Thymus (tissue), 14 donors: ENCODE measurements at places on chromosomes 7 and 10.

DNA sequence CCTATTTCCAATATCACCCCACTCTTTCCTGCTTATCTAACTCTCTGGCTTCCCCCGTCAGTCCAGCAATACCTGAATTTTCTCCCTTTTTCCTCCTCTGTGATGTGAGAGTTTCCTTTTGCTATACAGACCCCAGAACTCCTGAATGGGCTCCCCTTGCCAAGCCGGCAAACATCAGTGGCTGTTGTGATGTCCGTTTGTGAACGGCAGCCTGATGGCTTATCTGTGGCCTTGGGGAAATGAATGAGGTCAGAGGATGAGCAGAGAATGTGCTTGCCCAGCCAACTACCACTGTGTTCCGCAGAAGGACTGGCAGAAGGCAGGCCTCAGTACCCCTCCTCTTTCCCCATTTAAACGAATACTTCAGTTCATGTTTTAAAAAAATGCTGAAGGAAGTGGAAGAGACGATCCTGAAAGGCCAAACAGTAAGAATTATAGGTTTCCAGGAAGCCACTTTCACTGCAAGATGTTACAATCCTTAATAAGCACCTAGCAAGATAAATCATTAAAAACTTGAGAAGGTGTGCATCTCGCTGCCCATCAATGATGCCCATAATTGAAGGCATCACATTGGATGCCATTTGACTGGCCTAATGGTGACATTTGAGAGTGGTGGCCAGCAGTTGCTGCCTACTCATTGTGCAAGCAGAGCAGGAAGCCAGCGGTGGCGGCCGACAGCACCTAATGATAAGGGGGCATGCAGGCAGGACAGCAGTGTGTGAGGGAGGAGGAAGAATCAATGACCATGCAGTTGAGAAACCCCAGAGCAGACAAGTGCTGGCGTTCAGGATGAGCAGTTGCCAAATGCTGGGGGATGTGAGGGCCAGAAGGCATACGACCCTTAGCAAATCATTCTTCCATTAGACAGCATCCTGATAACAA lies 31.5 kb downstream of the SLC18A2 start:
- no peak for DNase-seq
- H3K4me1 ChIP-seq: peaks cover 11% of the 10 kb centered on the region
- no peaks in the 10 kb centered on the region for H3K36me3 ChIP-seq
- no peak overlapping the region for H3K27ac ChIP-seq
- no peak overlapping the region for H3K4me3 ChIP-seq
- no peaks in the 10 kb centered on the region for H3K27me3 ChIP-seq

DNA sequence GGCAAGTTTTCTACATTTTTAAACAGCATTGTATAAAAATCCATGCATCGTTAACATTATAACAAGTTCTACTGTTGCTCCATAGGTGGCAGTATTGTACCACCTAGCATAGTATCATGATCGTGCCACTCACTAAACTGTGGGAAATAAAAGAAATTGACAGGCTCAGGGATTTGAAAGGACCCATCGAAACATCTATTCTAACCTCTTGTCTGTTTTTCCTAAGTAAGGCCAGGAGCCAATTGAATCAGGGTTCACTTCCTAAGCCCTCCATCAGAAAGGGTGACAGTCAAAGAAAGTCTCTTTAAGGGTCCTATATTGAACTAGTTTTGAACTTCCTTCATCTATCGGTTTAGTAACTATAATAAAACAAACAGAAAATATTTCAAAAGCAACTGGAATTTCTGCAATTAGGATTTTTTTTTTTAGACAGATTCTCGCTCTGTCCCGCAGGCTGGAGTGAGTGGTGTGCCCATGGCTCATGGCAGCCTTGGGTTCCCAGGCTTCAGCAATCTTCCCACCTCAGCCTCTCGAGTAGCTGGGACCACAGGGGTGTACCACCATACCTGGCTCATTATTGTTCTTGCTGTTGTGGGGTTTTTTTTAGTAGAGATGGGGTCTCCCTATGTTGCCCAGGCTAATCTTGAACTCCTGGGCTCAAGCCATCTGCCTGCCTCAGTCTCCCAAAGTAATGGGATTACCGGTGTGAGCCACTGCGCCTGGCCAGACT lies 9.4 kb downstream of the HACD1 start:
- H3K4me1 ChIP-seq: no peaks in the 10 kb centered on the region
- H3K36me3 ChIP-seq: no peaks in the 10 kb centered on the region
- no peaks in the 10 kb centered on the region for H3K27me3 ChIP-seq
- no peak overlapping the region for H3K4me3 ChIP-seq
- peak; percentile 40 for DNase-seq

DNA sequence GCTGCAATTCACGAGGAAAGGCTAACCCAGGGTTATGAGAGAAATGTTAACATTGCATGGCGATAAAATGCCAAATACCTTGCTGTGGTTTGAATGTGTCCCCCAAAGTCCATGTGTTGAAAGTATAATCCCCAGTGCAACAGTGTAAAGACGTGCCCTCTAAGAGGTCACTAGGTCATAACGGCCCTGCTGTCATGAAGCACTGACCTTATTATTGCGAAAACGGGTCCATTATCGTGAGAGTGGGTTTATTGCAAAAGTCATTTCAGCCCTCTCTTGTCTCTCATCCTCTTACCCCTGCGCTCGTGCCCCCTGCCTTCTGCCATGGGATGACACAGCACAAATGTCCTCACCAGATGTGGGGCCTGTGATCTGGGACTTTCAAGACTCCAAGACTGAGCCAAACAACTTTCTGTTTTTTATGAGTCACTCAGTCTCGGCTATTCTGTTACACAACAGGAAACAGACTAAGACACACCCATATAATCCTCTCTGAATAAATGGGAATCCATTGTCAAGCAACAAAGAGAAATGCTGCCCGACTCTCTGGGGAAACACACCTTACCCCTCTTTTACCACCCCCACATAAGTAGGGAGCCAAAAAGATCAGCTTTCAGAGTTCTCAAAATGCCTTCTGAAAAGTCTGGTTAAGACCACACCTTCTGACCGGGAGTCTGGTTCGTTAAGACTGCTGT lies 73.1 kb upstream of the UCN3 start:
- no peak overlapping the region for H3K4me3 ChIP-seq
- H3K27me3 ChIP-seq: no peaks in the 10 kb centered on the region
- peak overlapping the region; percentile 81 for H3K27ac ChIP-seq
- peak; percentile 46 for DNase-seq
- H3K36me3 ChIP-seq: no peaks in the 10 kb centered on the region

GRCh38 chr10:109852475-109853037 lies 70.8 kb downstream of the XPNPEP1 start:
- no peak overlapping the region for H3K4me3 ChIP-seq
- peak; percentile 81 for DNase-seq
- peaks cover 13% of the 10 kb centered on the region for H3K4me1 ChIP-seq
- H3K27ac ChIP-seq: no peak overlapping the region
- H3K36me3 ChIP-seq: no peaks in the 10 kb centered on the region
- no peaks in the 10 kb centered on the region for H3K27me3 ChIP-seq

- no peak overlapping the region for H3K4me3 ChIP-seq
- DNase-seq: no peak
- no peaks in the 10 kb centered on the region for H3K4me1 ChIP-seq
Observed at GRCh38 chr7:163298-163695, 29.1 kb upstream of the FAM20C start.

- no peak overlapping the region for H3K4me3 ChIP-seq
- DNase-seq: no peak
- no peaks in the 10 kb centered on the region for H3K4me1 ChIP-seq
Observed at GRCh38 chr7:123067814-123068213, 72.3 kb upstream of the TAS2R16 start.

DNA sequence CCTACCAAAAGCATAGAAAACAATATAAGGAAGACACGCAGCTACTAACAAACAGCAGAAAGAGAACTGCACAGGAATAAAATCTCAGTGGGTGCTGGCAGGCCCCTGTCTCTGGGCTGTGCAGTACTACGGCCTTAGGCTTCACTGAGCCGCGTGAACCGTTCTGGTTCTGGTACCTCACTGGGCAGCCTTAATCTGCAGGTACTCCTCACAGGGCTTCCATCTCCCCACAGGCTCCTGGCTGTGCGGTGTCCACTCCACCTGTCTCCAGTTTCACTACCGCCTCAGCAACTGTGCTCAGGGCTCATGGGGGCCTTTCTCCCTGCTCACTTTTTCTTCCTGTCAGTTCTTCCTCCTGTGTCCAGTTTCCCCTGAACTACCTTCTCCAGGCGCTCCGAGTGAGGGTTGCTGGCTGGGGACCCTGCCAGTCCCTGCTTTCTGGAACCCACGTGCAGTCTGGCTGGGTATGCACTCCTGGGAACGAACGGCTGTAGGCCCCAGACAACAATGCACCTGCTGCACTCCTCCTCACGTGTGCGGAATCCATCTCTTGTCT lies 75.7 kb downstream of the VIPR2 start:
- no peak overlapping the region for H3K4me3 ChIP-seq
- H3K36me3 ChIP-seq: peaks cover 23% of the 10 kb centered on the region
- peak overlapping the region; percentile 39 for H3K27ac ChIP-seq
- H3K4me1 ChIP-seq: peaks cover 60% of the 10 kb centered on the region

GRCh38 chr10:126331101-126331500 lies 57.2 kb downstream of the ADAM12 start:
- no peaks in the 10 kb centered on the region for H3K27me3 ChIP-seq
- DNase-seq: no peak
- H3K4me1 ChIP-seq: no peaks in the 10 kb centered on the region
- no peak overlapping the region for H3K4me3 ChIP-seq
- H3K36me3 ChIP-seq: no peaks in the 10 kb centered on the region

DNA sequence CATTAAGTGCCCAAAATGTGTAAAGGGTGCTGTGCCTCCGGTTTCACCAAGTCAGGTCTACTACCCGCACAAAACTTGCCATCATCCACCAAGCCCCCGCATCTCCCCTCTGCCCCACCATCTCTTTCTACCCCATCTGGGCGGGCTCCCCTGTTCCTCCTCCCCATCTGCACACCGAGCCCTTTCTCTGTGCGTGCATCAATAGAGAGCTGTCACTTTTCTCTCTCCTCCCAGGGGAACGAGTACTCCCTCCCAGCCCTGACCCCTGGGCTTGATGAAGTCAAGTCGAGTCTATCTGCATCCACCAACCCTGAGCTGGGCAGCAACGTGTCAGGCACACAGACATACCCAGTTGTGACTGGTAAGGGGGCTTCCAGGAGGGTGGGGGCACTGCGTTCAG lies 63.5 kb downstream of the PAX2 start:
- peaks cover 88% of the 10 kb centered on the region for H3K27me3 ChIP-seq
- DNase-seq: no peak
- no peak overlapping the region for H3K27ac ChIP-seq
- H3K36me3 ChIP-seq: no peaks in the 10 kb centered on the region
- no peaks in the 10 kb centered on the region for H3K4me1 ChIP-seq

- H3K36me3 ChIP-seq: peaks cover 12% of the 10 kb centered on the region
- H3K4me3 ChIP-seq: no peak overlapping the region
- peak overlapping the region; percentile 31 for H3K27ac ChIP-seq
- no peak for DNase-seq
- H3K4me1 ChIP-seq: no peaks in the 10 kb centered on the region
Observed at GRCh38 chr7:157347217-157347904, 10.6 kb downstream of the DNAJB6 start.

DNA sequence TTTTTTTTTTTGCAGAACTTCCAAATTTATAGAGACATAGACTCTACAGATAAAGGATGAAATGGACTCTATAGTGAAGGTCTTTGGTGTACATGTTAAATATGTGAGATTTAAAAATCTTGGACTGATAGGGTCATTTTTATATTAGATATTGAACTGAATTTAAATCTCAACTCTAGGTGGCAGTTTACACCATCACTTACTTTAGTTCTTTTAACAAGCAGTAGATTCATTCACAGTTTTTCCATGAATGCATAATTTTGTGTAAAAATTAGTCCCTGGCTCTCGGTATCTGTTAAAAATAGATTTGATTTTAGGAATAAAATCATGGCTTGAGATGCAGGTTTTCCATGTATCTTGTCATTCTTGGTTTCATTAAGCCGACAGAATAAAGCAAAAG lies 31.1 kb upstream of the SNX13 start:
- H3K4me1 ChIP-seq: no peaks in the 10 kb centered on the region
- H3K27me3 ChIP-seq: no peaks in the 10 kb centered on the region
- H3K4me3 ChIP-seq: no peak overlapping the region

GRCh38 chr10:102208311-102209035 lies 17.6 kb upstream of the ELOVL3 start:
- no peak overlapping the region for H3K27ac ChIP-seq
- H3K36me3 ChIP-seq: no peaks in the 10 kb centered on the region
- no peak for DNase-seq
- no peaks in the 10 kb centered on the region for H3K27me3 ChIP-seq
- no peak overlapping the region for H3K4me3 ChIP-seq

- H3K27me3 ChIP-seq: peaks cover 6% of the 10 kb centered on the region
- H3K27ac ChIP-seq: no peak overlapping the region
- H3K36me3 ChIP-seq: no peaks in the 10 kb centered on the region
- no peak overlapping the region for H3K4me3 ChIP-seq
- H3K4me1 ChIP-seq: peaks cover 10% of the 10 kb centered on the region
Observed at GRCh38 chr10:131746241-131746711, 154.5 kb upstream of the PPP2R2D start.

DNA sequence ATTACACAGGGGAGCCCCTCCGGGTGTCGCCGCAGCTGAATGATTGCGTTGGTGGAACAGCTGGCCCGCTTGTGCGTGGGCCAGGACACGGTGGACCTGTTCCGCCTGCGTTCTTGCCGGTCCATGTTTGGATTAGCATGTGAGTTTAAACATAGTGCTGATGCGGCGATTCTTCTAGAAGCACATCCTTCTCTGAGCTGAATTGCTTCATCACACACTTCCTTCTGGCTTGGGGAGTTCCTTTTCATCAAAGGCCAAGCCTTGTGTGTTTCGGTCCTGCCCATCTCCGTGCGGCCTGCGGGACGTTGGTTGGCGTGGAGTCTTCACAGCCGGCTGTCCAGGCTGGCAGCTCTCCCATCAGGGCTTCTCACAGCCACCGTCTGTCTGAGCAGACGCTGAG lies 45.5 kb upstream of the SLC29A4 start:
- peaks cover 3% of the 10 kb centered on the region for H3K27me3 ChIP-seq
- peaks cover 18% of the 10 kb centered on the region for H3K4me1 ChIP-seq
- no peak overlapping the region for H3K4me3 ChIP-seq
- DNase-seq: no peak
- peaks cover 4% of the 10 kb centered on the region for H3K36me3 ChIP-seq
